ENCODE measurements at places on chromosomes 4 and X.

GRCh38 chr4:184420402-184420801, 53.9 kb downstream of the IRF2 start:
- no peak for DNase-seq

DNA sequence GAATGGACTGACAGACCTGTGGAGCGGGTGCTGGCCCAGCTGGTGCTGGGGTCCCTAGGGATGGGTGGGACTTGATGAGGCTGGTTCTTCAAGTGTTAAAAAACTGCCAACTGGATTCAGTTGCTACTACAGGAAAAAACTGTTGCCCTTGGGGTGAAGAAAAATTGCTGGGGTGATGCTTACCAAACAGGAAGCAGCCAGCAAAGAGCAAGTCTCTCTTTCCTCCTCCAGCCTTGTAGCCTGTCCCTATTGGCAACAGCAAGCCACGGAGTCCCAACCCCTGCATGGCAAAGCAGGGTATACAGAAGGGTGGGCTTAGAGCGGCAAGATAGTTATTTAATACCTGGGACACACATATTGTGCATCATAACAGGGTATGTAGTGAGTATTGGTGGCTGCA, 60.1 kb upstream of the ATP8A1 start:
- DNase-seq: no peak

DNA sequence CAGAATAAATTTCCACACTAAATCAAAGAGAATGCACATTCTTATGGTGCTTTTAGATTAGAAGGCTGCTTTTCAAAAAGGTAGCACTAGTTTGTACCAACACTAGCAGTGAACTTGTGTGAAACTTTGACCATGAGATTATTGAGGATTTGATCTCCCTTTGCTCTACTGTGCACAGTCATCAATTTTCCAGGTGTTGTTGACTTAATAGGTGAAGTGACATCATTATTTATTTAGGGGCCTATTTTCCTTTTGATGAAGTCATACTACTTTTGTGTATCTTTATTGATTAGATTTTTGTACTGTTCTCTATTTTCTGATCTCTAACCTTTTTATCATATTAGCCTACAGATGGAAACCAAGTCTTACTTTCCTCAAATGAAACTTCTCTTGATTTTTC, 507.9 kb upstream of the LCORL start:
- DNase-seq: no peak

DNA sequence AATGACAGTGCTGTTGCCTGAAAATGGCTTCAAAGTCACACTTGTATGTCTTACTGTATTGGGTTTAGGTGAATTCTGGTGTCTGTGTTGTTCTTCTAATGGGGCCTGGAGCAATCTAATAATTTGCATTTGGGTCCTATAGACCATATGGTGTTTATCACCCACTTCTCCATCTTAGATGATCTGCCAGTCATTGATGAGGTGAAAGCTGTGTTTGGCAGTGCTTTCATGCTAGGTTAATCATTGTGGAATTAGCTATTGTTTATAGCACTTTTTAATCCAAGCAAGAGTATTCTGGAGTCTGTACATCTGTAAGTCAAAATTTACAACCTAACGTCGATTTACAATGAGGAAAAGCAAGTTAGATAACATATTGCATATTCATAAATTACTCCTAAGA, 572.2 kb upstream of the MAGEB2 start:
- no peak for DNase-seq

DNA sequence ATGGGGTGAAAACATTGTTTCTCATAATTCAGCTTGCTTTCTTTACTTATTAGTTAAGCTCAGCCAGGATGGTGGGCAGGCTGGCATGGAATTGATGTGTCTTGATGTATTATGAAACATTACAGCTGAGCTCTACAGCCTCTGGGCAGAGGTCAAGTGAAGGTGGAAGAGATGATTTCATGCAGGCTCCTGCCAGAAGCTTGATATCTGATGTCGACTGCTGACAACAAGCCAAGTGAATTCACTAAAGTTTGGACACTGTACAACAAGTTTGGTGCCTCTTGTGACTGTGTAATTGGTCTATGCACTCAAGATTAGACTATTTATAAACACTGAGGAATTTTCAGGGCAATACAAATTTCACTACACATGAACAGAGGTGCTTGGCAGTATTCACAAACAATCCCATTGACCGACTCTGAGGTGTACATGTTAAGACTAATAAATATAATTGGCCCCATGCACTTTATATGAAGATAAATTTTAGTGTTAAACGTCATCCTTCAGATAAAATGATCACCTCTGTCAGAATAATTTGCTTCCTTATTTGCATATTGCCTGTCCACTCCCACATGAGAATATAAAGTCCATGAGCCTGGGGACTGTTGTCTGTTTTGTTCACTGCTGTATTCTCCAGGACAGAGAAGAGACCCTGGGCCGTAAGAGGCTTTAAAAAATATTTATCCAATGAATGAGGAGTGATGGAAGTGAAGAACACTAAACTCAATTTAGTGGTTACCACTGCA, 612.2 kb downstream of the IQCM start:
- DNase-seq: no peak

DNA sequence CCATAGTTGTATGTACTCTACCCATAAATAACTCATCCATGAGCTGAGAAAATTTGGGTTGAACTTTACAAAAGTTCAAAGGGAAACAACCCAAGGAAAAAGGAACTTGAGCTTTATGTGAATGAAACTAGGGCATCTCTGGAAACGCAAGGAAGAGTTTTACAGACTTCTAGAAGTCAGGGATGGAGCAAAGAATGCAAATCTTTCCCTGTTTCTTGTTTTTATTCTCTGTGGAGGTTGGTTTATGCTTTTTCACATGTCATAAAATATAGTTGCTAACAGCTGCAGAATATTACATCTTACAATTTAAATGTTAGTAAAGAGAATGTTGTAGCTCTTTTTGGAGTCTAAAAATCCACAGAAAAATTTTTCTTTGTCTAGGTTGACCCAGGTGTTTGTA, 754.1 kb downstream of the PCDH7 start:
- DNase-seq: no peak

DNA sequence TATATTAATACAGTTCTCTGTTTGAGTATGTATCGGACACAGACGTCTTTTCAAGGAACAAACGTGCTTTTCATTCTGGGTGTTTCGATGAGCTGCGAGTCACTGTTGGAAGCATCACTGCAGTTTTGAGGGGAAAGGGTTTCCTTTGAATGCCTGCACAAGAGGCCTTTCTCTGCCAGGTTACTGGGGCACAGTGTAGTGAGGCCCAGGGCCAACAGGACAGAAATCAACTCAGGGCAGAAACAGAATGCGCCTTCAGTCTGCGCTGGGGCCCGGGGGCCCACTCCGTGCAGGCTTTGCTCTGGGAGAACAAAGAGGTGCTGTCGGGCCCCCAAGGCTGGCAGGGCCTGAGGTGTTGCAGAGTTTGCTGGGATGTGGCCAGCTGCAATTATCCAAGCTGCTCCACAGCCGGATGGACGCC, 2.3 kb upstream of the PPP2R3B start:
- DNase-seq: no peak

Data from omental fat pad (tissue), 4 donors.